ENCODE measurements at places on chromosomes 1 and 21.
A peak's percentile ranks its signal among the peaks of the same experiment; 100 is the strongest.

GRCh38 chr1:17168091-17168876, 36.6 kb upstream of the PADI1 start:
- peak; percentile 95 for DNase-seq

DNA sequence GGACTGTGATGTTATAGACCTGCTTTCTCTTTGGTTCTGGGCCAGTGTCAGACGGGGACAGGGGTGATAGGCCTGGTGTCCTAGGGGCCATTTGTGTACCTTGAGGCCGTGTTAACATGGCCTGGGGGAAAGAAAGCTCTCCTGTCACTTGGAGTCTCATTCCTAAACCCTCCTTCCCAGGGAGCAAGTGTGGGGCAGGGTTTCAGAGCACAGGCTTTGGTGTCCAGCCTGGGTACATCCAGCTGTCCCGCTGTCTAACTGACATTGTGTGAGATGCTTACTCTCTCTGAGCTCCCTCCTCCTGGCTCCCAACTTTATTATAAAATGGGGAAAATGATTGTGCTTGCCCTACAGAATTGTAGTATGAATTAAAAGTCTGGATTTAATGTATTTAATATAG, 32.6 kb upstream of the EPHA8 start:
- no peak for DNase-seq

- no peak for DNase-seq
Observed at GRCh38 chr1:42186152-42186551, 21.6 kb upstream of the GUCA2A start.

DNA sequence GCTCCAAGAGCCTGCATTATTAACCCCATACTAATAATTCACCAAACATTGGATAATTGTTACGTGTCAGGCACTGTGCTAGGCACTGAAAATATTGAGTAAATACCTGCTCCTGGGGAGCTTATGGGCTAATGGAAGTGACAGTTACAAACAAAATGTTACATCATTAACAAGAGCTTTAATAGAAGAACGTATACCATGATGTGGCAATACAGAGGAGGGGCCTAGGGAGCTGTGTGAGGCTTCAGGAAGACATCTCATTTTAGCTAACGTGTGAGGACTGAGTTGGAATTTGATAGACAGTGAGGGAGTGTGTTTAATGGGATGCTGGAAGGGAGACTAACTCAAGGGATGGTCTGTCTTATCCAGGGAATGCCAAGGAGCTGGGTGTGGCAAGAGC, 16.5 kb upstream of the TSPAN2 start:
- DNase-seq: no peak

- no peak for DNase-seq
Observed at GRCh38 chr1:66012106-66012784, 219.6 kb downstream of the PDE4B start.

DNA sequence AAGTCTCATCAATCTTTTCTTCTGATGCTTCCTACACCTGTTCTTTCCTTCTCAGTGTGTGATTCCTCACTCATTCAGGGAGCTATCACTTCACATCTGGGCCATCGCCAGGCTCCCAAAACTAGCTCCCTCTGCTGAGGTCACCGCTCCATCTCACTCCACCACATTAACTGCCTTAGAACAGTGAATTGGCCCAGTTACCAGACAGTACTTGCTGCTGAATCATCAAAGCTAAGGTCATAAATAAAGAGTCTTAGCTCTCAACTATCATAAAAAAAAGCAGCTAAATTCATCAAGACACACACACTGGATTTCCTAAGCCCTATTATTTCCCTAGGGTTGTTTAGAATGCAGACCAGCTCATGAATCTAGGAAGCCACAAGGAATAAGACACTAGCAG, 18.8 kb upstream of the SRM start:
- no peak for DNase-seq

DNA sequence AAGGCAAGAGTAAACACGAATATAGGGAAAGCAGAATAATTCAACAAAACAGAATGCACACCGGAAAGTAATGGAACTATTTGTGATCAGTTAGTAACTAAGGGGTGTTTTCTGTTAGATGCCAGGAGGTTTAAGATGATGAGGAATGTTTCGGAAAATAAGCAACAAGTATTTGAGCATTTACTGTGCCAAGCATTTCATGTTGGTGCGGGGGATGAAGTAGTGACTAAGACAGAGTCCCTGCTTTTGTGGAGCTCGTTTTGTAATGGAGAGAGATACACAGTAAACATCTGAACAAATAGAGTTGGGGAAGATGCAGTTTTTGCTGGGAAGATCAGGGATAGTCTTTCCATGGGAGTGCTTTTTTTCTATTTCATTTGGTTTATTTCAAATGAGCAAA, 78.7 kb downstream of the DYRK1A start:
- no peak for DNase-seq

DNA sequence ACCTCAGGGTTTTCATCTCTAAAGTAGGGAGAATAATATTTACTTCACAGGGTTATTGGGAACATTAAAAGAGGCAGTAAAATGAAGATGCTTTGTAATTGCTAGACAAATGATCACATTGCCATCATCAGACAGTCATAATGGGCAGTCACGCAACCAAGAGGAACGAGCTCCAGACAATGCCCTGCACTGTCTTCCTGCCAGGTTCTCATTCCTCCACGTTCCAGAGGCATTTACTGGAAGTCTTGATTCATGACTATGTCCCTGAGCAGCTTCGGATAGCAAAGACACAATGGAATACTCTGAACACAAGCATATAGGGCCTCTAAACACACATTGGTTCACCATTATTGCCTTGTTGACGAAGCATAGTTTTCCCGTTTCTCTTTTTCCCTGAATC, 389.7 kb downstream of the NTNG1 start:
- DNase-seq: peak; percentile 14

DNA sequence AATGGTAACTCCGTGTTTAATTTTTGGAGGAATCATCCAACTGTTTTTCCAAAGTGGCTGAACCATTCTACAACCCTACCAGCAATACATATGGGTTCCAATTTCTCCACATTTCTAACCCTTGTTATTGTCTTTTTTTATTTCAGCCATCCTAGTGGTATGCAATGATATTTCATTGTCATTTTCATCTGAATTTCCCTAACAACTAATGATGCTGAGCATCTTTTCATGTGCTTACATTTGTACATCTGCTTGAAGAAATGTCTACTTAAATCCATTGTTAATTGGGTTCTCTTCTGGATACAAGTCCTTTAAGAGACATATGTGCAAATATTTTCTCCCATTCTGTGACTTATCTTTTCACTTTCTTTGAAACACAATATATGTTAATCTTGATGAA, 43.3 kb downstream of the EPRS1 start:
- no peak for DNase-seq

DNA sequence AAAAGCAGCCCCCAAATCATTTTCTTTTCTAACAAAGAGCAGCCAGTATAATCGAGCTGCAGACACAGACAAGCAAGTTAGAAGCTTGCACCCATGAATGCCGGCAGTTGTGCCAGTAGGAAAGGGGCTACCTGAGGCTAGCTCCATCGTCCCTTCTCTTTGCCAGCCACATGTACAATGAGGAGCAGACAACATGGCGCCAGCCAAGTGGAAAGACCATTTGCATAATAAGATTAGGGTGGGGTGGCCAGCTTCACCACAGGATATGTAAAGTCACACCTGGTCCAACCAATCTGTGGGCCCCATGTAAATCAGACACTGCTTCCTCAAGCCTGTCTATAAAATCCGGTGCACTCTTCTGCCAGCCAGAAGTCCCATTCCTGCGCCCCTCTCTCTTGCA, 103.7 kb downstream of the CCDC185 start:
- DNase-seq: no peak

DNA sequence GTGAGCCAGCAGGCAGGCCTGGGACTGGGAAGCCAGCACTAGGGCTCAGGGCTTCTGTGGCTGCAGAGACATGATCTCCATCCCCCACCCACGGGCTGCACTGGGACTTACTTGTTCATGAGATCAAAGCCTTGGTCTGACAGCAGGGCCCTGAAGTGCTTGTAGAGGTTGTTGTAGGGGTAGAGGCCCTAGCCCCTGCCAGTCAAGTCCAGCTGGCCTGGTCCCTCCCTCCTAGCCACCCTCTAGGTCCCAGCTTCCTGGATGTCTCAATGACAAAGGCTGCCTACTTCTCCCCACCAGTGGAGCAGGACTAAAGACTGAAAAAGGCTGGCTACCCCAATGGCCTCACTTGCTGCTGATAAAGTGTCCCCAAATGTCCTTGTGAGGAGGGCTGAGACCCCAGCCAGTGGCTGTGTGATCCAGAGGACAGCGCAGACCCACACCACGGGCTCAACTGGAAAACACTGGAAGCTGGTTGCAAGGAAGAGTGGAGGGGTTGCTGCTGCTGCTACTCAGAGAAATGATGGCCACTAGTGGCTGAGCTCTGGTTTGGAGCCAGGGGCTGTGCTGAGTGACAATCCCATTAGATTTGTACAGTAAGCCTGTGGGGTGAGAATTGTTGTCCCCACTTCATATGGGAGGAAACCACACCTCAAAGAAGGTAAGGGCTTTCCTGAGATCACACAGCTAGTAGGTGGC, 1.4 kb downstream of the HTR1D start:
- DNase-seq: no peak

DNA sequence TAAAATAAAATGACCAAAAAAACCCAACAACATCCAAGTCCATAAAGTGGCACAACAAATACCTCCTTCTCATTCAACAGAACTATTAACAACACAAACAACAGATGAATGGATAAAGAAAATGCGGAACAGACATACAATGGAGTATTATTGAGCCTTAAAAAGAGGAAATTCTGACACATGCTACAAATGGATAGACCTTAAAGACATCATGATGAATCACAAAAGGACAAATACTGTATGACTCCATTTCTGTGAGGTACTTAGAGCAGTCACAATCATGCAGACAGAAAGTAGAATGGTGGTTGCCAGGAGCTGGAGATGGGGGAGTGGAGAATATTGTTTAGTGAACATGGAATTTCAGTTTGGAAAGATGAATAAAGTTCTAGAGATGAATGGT, 42.6 kb downstream of the EYA3 start:
- DNase-seq: peak; percentile 8

DNA sequence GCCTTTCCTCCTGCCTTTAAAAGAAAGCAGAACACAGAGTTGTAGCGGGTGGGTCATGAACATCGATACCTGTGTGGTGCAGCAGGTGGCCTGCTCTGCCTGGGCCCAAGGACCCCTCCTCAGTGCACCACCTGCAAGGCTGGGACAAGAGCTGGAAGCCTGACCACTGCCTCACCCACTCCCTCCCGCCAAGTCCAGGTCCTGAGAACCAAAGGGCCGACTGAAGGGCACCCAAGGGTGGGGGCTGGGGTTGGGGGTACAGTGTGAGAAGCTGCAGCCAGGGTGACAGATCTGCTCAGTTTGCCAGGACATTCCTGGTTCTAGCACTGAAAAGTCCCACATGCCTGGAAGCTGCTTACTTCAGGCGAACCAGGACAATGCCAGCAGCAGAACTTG, 36.1 kb downstream of the NTPCR start:
- no peak for DNase-seq

- no peak for DNase-seq
Observed at GRCh38 chr21:44443891-44444285, 11.4 kb upstream of the LRRC3 start.

DNA sequence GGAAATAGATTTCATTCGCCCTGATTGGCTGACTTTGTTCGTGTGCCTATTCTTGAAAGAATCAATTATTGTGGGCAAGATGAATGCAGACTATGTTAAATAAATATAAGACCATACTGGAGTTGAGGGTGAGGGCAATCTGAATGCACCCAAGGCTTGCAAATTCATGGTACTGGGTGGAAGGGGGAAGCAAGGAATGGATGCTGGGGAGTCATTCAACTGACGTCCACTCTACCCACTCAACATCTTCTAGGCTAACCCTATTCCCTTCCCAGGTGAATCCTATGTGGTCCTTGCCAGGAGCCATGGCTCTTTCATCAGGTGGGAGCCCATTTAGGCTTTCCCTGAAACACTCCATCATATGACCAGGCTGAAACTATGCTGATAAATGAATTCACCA, 5.7 kb upstream of the CYP4B1 start:
- no peak for DNase-seq

DNA sequence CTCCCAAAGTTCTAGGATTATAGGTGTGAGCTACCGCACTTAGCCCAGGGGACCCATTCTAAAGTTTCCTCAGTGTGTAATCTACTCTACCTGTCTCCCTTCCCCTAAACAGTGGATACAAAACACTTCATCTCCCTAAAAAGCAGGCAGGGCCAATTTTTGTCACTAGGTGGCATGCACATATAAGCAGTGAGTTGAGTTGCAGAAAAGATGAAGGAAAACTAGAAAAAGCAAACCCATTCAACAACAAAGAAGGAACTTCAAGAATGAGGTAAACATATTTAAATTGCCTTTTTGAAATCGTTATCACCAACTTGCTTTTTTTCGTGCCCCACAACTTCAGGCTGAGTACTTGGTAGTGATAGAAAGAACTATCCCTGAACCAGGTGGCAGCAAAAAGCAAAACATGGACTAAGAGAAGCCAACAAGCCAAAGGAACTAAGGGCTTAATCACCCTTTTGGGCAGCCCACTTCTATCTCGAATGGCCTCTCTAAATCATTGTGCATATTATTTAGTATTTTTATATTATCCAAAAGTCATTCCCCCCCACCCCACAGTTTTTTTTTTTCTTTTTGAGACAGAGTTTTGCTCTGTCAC, 19.7 kb upstream of the ALDH9A1 start:
- DNase-seq: peak; percentile 54

GRCh38 chr1:100847361-100848082, 47.1 kb downstream of the EXTL2 start:
- DNase-seq: peak; percentile 56

DNA sequence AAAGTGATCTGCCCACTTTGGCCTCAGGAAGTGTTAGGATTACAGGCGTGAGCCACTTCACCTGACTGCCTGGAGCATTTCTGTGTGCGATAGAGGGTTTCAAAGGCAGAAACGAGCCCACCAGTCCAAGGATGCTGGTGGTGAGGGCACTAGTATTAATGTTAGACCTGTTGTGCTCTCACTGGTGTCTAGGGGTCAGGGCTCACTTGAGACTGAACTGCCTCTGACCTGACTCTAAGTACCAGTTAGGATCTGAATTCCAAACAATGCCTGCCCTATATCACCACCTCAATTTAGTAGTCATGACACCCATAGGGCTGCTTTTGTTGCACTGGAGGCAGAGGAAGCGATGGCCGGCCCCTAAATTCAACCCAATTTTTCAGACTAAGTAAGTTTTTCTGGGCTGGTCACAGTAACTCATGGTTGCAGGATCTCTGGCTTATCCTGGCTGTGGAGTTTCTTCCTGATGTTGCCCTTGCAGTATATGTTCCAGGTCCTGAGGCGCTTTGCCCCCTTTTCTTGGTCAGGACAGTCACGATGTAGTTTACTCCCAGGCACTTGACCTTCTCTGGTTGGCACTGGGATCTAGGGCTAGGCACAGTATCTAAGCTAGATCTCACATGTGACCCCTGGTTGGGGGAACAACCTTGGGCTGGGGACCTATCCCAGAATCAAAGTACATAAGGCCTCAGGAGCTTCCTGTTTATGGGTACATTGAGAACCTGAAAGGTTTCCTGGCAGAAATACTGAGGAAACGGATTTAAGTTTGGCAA, 4.5 kb downstream of the CCDC17 start:
- DNase-seq: no peak

DNA sequence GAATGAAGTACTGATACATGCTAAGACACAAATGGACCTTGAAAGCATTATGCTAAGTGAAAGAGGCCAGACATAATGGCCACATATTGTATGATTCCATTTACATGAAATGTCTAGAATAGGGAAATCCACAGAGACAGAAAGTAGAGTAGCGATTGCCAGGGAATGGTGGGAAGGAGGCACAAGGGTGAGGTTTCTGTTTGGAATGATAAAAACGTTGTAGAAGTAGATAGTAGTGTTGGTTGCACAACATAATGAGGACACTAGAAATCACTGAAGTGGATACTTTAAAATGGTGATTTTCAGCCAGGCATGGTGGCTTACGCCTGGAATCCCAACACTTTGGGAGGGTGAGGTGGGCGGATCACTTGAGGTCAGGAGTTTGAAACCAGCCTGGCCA, 97.6 kb upstream of the VANGL1 start:
- no peak for DNase-seq
